ENCODE measurements at places on chromosomes 1 and 21.

- no peak for DNase-seq
Measured at GRCh38 chr21:38384675-38385426, 113.4 kb downstream of the ERG start.

DNA sequence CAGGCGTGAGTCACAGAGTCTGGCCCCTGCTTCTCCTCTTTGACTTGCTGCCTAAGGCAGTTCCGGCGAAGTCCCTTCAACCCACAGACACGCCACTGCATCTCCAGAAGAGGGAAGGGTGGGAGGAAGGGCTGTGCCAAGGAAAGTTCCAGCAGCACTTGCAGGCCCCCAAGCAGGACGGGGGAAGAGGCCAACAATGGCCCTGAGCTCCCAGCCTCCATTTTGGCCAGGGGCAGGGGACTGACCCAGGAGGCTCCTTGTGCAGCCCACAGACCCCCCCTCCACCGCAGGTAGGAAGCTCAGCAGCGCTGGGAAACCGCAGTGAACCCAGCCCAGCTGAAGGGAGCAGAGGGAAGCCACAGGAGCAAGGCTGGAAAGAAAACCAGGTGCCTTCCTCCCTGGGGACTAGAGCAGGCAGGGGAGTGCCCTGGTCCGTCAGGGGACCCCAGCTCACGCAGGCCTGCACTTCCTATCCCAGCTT, 35.4 kb downstream of the ACOT7 start:
- no peak for DNase-seq

DNA sequence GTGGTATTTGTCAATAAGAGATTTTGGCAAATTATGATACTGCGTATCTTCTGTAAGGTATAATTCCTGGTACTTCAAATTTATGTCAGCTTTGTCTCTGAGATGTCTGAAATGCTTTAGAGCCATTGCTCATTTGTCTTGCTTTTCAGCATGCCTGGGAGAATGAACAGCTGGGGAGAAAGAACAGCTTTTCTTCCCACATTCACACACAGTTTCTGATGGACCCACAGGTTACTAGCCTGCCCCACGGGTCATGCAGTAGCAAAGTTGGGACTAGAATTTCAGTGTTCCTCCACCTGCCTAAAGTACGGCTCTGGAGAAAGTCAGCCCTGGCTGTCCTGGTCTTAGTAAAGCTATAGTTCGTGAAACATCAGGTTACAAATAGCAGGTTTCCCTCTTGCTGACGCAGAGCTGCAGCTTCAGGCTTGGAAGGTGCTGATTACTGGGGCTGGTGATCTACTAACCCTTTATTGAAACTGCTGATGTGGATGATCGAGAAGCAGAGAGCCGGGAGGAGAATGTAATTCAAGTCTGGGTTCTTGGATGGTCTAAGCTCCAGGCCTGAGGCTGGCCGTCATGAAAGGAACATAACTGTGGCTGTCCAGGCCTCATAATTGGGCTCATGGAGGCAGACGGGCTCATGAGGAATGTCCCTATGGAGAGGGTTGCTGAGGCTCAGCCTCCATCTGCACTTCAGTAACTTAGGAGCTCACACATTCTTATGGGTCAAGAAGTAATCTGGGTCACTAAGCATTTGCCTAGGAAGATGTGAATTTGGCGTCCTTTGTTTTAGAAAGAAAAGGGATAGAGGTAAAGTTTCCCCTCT, 12.4 kb downstream of the GALNT2 start:
- no peak for DNase-seq

GRCh38 chr21:43210454-43211071, 41.8 kb downstream of the CRYAA start:
- no peak for DNase-seq

DNA sequence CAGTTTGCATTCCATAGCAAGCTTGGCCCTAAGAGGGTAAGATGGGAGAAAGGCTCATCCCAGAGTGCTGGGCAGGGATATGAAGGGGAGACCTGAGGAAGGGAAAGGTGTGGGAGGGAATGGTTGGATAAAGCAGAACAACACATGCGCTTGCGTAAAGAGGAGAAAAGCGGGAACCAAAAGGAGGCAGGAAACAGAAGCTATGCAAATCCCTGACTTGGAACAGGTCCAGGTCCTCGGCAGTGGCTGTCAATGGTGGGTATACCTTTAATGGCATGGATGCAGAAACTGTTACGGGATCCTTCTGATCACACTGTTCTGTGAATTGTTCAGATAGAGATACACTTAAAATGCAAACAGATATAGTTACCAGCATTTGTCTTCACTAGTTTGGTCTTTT, 455.6 kb downstream of the SIPA1L2 start:
- no peak for DNase-seq

DNA sequence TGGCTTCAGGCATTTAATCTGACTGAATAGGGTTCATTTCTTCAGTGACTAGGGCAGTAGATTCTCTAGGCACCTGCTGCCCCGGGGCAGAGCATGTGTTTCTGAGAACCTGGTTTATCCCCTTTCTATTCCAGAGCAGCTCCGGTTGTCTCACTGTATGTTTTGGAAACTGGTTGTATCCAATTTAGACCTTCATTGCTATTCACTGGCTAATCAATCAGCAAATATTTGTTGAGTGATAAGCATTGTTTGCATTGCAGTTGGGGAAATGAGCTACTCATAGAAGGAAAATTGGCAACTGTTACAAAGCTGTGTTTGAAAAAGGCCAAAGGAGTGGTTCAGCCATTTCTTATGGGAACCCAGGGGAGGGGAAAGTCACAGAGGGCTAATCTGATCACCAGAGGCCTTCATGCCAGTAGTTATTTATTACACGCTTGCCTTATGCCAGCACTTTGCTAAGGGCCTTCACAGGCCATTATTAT, 2.9 kb downstream of the QSOX1 start:
- no peak for DNase-seq

DNA sequence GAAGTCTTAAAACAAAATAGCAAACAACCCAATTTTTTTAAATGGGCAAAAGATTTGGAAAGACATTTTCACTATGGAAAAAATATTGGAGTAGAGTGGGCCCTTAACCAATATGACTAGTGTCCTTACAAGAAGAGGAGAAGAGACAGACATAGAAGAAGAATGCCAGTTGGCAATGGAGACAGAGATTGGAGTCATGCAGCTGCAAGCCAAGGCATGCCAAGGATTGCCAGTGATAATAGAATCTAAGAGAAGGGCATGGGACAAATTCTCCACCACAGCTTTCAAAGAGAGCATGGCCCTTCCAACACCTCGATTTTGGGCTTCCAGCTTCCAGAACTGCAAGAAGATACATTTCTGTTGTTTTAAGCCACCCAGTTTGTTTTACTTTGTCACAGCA, 92.7 kb downstream of the RGS2 start:
- DNase-seq: no peak
